ENCODE measurements at places on chromosomes 11 and 22.
A peak's percentile ranks its signal among the peaks of the same experiment; 100 is the strongest.

GRCh38 chr22:35329114-35329847, 29.6 kb downstream of the TOM1 start:
- DNase-seq: no peak

GRCh38 chr11:34072832-34073231, 21.3 kb downstream of the CAPRIN1 start:
- DNase-seq: no peak

DNA sequence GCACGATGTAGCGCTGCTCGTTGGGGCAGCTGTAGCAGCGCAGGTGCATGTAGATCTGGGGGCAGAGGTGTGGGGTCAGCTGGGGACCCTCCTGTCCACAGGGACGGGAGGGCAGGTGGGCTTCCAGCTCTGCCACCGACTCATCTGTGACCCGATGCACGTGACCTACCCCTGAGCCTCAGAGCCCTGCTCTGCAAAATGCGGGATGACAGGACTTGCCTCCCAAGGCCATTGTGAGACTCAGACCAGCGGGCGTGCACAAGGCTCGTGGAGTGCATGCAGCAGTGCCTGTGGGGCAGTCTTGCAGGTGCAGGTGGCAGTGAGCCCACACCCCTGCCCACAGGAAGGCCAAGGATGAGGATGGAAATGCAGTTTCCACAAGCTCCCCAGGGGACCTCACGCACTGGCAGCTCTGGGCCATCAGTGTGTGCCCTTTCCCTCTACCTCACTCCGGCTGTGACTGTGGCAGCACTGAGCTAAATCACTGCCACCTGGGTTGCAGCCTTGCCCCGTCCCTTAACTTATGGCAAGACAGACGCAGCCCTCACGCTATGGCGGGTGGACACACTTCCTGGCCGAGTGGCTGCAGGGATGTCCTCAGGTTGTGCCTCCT, 26.7 kb downstream of the TMEM184B start:
- no peak for DNase-seq

DNA sequence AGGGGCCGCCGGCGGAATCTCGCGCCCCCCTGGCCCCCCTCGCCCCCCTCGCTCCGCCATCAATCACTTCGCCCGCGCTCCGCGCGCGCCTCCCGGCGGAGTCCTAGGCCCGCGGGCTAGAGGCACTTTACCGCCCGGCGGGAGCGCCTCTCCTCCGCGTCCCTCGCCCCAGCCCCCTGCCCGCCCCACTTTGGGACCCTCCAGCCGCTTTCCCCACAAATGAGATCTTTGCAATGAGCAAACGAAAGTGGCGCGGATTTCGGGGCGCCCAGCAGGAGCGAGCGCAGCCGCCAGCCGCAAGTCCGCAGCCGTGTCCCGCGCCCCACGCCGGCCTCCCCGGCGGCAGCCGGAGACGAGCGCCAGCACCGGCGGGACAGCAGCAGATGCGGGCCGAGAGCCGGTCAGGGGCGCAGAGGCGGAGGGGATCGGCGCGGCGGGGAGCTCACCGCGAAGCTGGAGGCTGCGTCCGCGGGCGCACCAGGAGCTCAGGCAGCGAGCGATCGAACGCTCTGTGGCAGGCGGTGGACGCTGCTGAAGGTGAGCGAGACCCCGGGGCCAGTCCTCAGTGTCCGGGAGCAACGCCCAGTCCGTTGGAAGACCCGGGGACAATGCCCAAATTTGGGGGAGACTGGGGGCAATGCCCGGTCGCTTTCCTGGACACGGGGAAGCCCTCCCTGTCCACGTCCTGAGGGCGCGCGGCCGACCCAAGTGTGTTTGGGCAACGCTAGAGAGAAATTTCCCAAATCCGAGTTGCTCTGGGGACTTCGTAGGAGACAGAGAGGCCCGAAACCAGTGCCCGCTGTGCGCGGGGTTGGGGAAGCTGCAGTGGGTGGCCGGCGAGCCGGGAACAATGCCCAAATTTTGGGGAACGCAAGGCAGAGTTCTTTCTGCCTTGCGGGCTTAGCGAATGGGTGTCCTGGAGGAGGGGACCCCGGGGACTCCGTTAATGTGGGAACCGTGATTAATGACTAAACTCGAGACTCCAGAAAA, 1.5 kb upstream of the IGF2 start:
- DNase-seq: no peak

- DNase-seq: no peak
These were observed 214.0 kb upstream of the SYN3 start for GRCh38 chr22:33272180-33272579.

DNA sequence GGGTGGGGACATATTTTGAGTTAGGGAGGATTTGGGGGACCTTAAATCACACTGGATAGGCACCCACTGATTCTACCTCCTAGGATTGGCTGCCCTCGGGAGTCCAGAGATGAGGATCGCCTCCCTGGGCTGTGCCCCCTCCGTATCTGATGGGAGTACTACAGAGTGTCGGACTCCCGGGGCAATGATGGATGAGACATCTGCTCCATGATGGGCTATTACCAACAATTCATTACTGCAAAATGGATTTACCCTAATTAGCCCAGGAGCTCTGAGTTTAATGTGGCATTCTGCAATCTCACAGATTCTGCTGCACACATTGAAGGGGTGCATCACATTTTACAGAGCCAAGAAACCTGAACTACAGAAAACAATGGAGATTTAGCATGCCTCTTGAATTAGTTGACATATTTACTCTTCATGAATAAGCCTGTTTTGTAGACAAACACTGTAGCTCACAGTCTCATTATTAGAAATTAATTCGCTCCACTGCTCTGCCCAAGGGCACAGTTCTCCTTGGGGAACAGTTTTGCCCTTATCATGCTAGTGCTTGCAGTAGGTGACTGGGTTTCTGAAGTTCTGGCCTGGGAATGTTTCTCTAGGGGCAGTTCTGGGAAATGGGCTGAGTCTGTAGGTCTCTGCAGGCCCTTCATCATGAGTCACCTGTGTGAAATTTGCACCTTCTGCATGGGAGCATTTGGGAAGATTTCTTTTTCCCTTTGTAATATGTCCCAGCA, 217.1 kb upstream of the PLET1 start:
- DNase-seq: no peak

GRCh38 chr11:12179019-12179418, 68.6 kb downstream of the MICAL2 start:
- no peak for DNase-seq

GRCh38 chr11:93840180-93840579, 10.2 kb downstream of the VSTM5 start:
- DNase-seq: no peak

DNA sequence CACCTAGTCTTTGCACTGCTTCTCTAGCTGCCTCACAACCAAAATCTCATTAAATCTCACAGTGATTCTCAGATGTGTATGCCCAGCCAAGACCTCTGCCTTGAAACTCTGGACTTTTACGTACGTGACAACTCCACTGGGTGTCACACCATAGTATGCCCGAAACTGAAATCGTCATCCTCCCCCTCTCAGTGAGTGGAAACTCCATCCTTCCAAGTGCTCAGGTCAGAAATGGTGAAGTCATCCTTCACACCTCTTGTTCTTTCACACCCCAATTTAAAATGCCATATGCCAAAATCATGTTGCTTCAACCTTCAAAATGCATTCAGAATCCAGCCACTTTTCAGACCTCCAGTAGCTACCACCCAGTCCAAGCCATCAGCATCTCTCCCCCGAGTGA, 42.5 kb downstream of the SFI1 start:
- no peak for DNase-seq

- DNase-seq: peak; percentile 90
These were observed 38.0 kb downstream of the TMEM45B start for GRCh38 chr11:129853518-129854231.

GRCh38 chr11:95659088-95659487, 130.5 kb downstream of the FAM76B start:
- no peak for DNase-seq

DNA sequence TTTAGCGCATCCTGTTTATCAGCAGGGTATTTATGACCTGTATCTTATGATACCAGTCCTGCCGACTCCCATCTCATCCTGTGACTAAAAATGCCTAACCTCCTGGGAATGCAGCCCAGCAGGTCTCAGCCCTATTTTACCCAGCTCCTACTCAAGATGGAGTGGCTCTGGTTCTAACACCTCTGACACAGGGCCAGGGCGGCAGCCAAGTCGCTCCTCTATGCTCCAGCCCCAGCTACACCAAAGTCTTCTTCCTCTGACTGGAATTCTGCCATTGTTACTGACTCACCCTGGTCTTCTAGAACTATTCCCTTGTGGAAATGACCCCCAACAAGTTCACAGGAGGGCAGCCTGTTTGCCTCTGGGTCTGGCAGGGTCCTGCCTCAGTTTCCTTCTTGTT, 7.9 kb upstream of the C1QTNF6 start:
- DNase-seq: no peak

DNA sequence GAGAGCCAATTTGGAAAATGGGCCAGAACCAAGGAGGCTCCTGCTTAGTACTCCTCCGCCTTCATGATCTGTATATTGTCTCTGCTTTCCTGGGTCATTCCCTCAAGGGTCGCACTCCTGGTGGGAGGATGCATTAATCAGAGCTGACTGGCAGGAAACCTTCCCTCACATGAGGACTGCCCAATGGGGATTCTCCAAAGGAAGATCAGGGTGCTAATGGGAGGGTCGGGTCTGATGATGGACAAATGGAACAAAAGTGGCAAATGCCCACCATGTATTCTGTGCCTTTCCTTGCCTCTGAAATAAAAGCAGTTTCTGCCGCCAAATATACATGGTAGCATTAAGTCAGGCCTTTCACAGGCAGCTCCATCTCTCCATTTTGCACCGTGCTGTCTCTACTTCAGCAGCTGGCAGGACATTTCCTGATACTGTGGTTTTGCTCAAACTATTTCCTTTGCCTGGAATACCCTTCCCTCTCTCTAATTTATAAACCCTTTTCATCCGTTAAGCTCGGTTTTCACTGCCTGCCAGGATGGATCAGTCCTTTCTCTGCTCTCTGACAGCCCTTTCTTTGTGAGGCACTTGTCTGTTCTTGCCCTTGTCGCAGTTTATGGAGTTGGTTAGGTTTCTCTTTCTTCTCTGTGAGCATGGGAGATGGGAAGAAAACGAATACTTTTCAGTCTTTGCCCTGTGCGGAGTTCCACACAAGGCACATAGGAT, 13.5 kb downstream of the SREBF2 start:
- no peak for DNase-seq

- DNase-seq: no peak
These were observed 9.4 kb downstream of the CHADL start for GRCh38 chr22:41231369-41231768.

DNA sequence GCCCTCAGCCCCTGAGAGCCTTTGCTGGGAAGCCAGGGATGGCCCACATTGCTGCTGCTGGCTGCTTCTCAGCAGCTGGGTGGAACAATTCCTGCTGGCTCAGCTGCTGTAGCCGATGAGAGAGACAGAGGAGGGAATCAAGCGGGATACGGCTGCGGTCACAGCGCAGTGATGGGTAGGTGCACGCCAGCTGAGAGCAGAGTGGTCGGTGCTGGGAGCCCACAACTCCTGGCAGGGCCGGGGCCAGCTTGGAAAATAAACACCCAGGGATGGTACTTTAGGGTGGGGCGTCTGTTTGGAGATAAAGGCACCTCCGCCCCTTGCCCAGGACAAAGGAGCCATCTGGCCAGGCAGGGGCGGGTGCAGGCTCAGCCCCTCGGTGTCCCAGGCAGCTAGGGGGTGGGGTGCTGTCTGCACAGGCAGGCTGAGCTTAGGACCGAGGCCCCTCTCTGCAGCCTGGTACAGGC, 480.5 kb downstream of the MIAT start:
- no peak for DNase-seq

GRCh38 chr11:86738568-86738967, 61.8 kb upstream of the PRSS23 start:
- no peak for DNase-seq

GRCh38 chr22:38271927-38272372, 860 bp downstream of the TMEM184B start:
- DNase-seq: no peak

DNA sequence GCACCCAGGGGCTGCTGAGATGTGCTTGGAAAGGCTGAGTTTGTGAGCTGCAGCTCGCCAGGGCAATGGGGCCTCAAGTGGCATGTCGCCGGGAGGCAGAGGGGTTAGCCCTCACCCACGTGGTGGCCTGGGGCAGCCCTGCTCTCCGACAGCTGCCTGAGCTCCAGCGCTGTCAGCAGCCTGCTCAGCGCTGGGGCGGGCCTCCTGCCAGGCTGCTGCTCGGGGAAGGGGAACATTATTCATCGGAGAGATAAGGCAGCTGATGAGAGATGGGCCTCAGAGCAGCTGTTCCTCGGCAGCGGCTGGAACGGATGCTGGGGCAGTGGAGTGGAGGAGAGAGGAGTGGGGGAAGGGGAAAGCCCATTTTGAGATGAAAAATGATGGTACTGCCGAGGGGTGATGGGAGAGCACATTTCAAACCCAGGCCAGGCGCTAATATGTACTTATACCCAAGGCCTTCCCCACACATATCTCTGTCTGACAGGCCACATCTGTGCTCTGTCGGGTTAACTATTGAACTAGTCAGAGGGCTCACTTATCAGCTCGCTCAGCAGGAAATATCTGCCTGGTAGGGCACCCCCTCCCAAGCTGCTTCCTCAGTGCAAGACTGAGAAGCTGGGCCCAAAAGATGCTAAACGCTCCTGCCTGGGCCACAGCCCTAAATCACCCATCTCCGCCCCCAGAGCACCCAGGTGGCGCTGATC, 79.5 kb downstream of the TIMP3 start:
- peak; percentile 21 for DNase-seq

- DNase-seq: no peak
These were observed 193.1 kb downstream of the DSCAML1 start for GRCh38 chr11:117603932-117604331.

DNA sequence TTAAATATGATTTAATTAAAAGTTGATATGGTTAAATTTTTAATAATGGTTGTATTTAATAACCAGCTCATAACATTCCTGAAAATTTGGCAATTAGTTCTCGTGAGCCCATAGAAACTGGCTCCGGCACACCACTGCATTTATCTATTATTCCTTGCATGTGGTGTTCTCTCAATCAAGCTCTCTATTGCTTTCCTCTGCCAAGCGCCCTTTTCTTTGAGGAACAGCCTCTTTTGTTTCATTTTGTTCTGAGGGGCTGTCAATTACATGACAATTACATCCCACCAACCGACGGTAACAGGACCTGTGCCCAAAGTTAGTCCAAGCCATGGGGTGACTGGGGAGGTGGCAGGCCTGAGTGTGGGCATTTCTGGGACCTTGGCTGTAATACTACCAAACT, 8.1 kb downstream of the C11orf91 start:
- DNase-seq: no peak

GRCh38 chr22:24435861-24436371, 8.5 kb downstream of the ADORA2A start:
- DNase-seq: no peak

DNA sequence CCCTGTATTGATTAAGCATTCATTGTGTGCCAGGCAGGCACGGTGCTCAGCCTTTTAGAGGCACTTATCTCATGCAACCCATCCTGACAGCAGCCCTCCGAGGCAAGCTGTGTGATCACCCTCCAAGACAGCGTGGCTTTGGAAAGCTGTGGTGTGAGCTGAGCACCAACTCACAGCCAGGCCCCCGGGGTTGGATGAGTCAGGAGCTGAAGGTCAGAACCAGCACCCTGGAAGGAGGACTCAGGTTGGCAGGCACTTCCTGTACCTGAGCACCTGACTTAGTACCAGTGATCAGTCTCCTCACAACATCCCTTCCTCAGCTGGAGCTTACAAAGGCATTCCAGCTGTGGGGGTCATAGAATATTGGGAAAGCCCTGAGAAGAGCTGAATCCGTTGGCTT, 9.0 kb downstream of the PATZ1 start:
- DNase-seq: peak; percentile 45
